ENCODE measurements at places on chromosomes 5 and 9. TPM values are rescaled to one million over a fixed set of nuclear protein-coding genes. Genes with fewer than 3 reads are reported as not detected.
A peak's percentile ranks its signal among the peaks of the same experiment; 100 is the strongest.

The ARID3C gene
- not detected for total RNA-seq

The FOXD1 gene
- 7.8 TPM for total RNA-seq

The IL3 gene
- total RNA-seq: not detected

The APC gene
- total RNA-seq: 47.6 TPM

The BTNL9 gene
- total RNA-seq: 5.0 TPM

The FRRS1L gene
- not detected for total RNA-seq

The PCDHB15 gene
- 1.1 TPM for total RNA-seq

The OR1J2 gene
- not detected for total RNA-seq

The SLC24A2 gene
- not detected for total RNA-seq

The TXNDC8 gene
- total RNA-seq: not detected

- peaks cover 91% of the 10 kb centered on the region for H3K27me3 ChIP-seq
- no peaks in the 10 kb centered on the region for H3K36me3 ChIP-seq
- DNase-seq: no peak
- no peak overlapping the region for H3K27ac ChIP-seq
Measured at GRCh38 chr9:89902450-89903140, 297.8 kb downstream of the GADD45G start.

DNA sequence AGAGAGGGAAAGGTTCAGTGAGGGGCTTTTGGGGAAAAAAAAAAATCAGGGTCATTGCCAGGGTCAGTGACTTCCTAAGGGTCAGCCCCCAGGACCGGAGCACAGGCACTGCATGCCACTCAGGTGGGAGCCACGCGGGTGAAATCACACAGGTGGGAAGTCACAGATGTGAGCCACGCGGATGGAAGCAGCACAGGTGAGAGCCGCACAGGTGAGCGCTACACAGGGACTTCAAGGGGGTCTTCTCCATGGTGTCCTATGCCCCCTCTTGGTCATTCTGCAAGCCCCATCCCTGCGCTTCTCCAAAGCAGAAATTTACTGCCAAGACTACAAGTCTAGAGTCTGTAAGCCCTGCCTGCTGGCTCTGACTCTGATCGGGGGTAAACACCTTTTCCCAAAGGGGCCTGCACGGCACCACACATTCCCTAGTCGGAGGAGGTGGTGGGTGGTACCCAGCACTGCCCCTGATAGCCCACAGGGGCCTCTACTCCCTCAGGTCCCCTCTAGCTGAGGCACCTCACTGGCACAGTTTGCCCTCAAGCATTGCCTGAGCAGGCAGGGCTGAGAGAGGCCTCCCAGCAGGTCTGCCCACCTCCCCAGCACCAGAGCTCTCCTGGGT lies 18.3 kb upstream of the OBP2B start:
- no peak overlapping the region for H3K4me3 ChIP-seq
- H3K36me3 ChIP-seq: no peaks in the 10 kb centered on the region
- no peak for DNase-seq
- no peaks in the 10 kb centered on the region for H3K4me1 ChIP-seq

- H3K36me3 ChIP-seq: no peaks in the 10 kb centered on the region
- H3K4me3 ChIP-seq: no peak overlapping the region
- H3K4me1 ChIP-seq: no peaks in the 10 kb centered on the region
Measured at GRCh38 chr9:110898358-110898757, 139.9 kb downstream of the LPAR1 start.

GRCh38 chr9:127485995-127486394 lies 34.7 kb downstream of the LRSAM1 start:
- H3K36me3 ChIP-seq: peaks cover 42% of the 10 kb centered on the region
- no peak overlapping the region for H3K27ac ChIP-seq
- no peak for DNase-seq
- no peak overlapping the region for H3K4me3 ChIP-seq

- H3K36me3 ChIP-seq: no peaks in the 10 kb centered on the region
- H3K27me3 ChIP-seq: no peaks in the 10 kb centered on the region
- H3K4me1 ChIP-seq: peaks cover 25% of the 10 kb centered on the region
- DNase-seq: no peak
- H3K4me3 ChIP-seq: no peak overlapping the region
Measured at GRCh38 chr5:125713109-125713805, 710.0 kb upstream of the GRAMD2B start.

- H3K27ac ChIP-seq: no peak overlapping the region
- no peaks in the 10 kb centered on the region for H3K4me1 ChIP-seq
- H3K27me3 ChIP-seq: peaks cover 59% of the 10 kb centered on the region
- no peaks in the 10 kb centered on the region for H3K36me3 ChIP-seq
- H3K4me3 ChIP-seq: no peak overlapping the region
Measured at GRCh38 chr5:31702712-31703111, 63.8 kb downstream of the PDZD2 start.

- H3K36me3 ChIP-seq: no peaks in the 10 kb centered on the region
- no peak overlapping the region for H3K27ac ChIP-seq
- H3K27me3 ChIP-seq: no peaks in the 10 kb centered on the region
- H3K4me3 ChIP-seq: no peak overlapping the region
Measured at GRCh38 chr9:134855900-134856377, 24.7 kb upstream of the FCN2 start.

GRCh38 chr5:9245071-9245470 lies 300.8 kb downstream of the SEMA5A start:
- H3K36me3 ChIP-seq: no peaks in the 10 kb centered on the region
- no peak for DNase-seq
- no peaks in the 10 kb centered on the region for H3K27me3 ChIP-seq
- H3K4me1 ChIP-seq: no peaks in the 10 kb centered on the region
- no peak overlapping the region for H3K4me3 ChIP-seq
- no peak overlapping the region for H3K27ac ChIP-seq

GRCh38 chr5:103511554-103511885 lies 51.1 kb downstream of the NUDT12 start:
- peaks cover 15% of the 10 kb centered on the region for H3K4me1 ChIP-seq
- no peak for DNase-seq
- peak overlapping the region; percentile 95 for H3K27ac ChIP-seq

DNA sequence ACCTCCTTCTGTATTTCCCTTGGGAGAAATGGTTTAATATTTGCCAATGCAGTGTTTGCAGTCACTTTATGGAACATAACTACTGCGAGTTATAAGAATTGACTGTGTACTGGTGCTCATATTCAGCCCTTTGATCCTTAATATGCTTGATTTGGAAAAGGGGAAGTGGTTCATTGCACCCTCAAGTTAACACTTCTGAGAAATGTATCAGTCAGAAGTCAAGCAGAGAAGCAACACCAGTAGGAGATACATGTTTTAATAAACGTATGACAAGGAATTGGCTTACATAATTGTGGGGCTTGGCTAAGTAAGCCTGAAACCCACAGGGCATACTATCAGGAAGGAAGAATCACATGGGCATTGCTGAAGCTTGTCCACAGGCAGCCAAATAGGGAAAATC lies 131.0 kb upstream of the SPRY4 start:
- H3K4me1 ChIP-seq: no peaks in the 10 kb centered on the region
- no peaks in the 10 kb centered on the region for H3K36me3 ChIP-seq
- no peak for DNase-seq
- H3K27ac ChIP-seq: no peak overlapping the region
- no peaks in the 10 kb centered on the region for H3K27me3 ChIP-seq

- H3K4me1 ChIP-seq: no peaks in the 10 kb centered on the region
- no peaks in the 10 kb centered on the region for H3K27me3 ChIP-seq
- DNase-seq: no peak
- no peak overlapping the region for H3K27ac ChIP-seq
- no peaks in the 10 kb centered on the region for H3K36me3 ChIP-seq
Measured at GRCh38 chr9:119881898-119882297, 512.7 kb upstream of the BRINP1 start.

DNA sequence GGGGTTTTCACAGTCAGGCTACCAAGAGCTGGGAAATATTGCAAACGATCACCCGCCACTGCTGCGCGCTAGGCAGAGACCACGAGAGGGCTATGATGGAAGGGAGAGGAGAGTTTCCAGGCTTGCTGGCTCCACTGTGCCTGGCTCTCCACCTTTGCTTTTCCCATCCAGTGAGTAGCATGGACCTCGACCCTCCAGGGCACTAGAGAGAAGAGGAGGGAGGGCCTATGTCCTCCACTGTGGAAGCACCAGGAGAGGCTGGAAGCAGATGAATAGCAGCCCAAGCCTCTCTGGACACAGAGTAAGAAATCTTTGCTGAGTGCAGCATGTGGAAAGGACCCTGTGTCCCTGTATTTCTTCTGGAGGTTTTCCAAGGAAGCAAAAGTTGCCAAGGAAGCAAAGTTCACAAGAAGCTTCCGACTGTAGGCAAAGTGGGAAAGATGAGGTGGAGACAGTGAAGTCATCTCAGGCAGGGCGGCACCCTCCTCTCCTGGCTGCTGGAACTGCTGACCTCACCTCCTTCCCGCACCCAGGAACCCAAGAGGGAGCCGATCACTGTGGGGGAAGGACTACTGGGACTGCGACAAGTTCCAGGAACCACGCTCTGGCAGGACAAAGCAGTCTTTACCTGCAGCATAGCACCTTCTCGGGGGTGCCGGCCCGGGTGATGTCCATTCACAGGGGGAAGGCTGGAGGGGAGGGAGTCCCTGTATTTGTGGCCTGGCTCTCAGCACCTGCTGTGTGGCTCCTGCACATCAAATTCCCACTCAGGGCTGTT lies 79.6 kb downstream of the CSNK1A1 start:
- H3K36me3 ChIP-seq: no peaks in the 10 kb centered on the region
- H3K4me1 ChIP-seq: peaks cover 9% of the 10 kb centered on the region
- H3K27ac ChIP-seq: no peak overlapping the region
- H3K27me3 ChIP-seq: no peaks in the 10 kb centered on the region
- H3K4me3 ChIP-seq: no peak overlapping the region

DNA sequence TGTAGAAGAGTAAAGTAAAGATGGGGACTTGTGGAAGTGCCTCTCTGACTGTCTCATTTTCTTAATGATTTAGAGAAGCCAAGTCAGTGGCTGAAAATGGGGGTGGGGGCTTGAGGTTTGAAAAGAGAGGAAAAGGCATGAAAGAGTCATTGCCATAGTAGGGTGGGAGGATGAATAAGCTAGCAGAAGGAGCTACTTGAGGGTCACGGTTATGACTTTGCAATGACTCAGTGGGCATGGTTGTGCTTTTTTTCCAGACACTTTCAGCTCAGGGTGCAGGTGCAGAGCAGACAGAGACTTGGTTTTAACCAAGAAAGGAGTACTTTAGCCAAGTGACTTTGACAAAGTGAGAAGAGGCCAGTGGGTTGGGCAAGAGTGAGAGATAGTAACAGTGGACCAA lies 117.8 kb downstream of the PTTG1 start:
- H3K36me3 ChIP-seq: no peaks in the 10 kb centered on the region
- H3K27ac ChIP-seq: no peak overlapping the region
- H3K27me3 ChIP-seq: no peaks in the 10 kb centered on the region
- H3K4me3 ChIP-seq: no peak overlapping the region

- no peak overlapping the region for H3K4me3 ChIP-seq
- H3K4me1 ChIP-seq: no peaks in the 10 kb centered on the region
- no peak for DNase-seq
- H3K27me3 ChIP-seq: no peaks in the 10 kb centered on the region
- no peak overlapping the region for H3K27ac ChIP-seq
- H3K36me3 ChIP-seq: no peaks in the 10 kb centered on the region
Measured at GRCh38 chr5:32865475-32865874, 154.4 kb downstream of the NPR3 start.

DNA sequence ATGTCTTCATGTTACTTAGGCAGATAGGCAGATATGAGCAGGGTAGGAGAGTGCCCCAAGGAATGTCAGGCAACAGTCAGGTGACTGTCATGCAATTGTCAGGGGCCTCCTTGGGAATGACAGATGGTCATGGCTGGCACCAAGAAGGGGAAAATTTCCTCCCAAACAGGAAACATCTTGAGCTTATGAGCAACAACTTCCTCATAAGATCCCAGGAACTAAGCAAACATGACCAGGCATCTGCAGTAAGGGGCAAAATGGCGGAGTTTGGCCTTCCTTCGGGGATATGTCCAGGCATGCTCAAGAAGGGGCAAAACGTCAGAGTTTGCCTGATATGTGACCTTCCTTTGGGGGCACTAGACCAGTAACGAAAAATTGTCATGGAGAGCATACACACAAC lies 591.8 kb downstream of the PDE4D start:
- peaks cover 15% of the 10 kb centered on the region for H3K4me1 ChIP-seq
- no peak for DNase-seq
- peaks cover 3% of the 10 kb centered on the region for H3K36me3 ChIP-seq
- no peaks in the 10 kb centered on the region for H3K27me3 ChIP-seq

DNA sequence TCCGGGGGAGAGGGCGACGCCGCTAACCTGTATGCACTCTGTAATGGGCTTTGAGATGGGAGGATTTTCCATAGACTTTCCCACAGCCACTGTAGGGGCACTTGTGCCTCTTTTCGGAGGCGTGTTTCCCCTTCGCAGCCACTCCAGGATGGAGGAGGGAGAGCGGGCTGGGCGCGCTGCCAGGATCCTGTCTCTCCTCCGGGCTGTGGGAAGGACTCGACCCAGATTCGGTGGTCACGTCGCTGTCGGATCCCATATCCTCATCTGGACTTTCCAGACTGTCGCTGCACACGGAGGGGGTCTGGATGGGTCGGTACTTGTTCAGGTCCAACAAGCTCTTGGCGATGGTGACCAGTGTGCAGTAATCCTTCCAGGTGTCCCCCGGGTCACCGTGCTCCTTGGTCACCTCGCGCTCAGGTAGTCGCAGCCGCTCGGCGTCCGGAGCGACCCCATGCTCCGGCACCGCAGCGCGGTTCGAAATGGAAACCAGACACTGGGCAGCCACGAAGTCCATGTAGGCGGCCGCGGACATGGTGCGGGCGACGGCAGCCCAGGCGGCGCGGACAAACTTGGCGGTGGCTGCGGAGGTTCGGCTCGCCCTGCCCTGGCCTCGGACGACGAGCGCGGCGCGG lies 1.5 kb downstream of the KLF9 start:
- peak overlapping the region; percentile 86 for H3K4me3 ChIP-seq
- no peaks in the 10 kb centered on the region for H3K27me3 ChIP-seq
- DNase-seq: peak; percentile 46
- H3K36me3 ChIP-seq: peaks cover 26% of the 10 kb centered on the region

DNA sequence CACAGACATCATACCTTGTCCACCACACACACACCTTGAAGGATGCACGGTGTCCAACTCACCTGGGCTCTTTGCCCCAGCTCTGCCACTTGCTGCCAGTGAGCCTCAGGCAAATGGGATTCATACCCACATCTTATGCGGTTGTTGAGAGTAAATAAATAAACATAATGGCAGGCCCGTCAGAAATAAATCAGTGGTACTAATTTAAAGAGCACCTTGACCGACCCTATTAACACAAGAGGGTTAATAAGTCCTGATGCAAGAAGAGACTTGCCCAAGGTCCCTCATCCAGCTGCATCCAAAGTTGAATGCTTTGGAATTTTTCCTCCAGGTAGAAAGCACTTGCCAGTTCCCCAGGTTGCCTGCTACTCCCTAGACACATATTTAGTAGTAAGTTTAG lies 11.6 kb upstream of the AKNA start:
- no peak for DNase-seq
- peaks cover 19% of the 10 kb centered on the region for H3K36me3 ChIP-seq
- no peaks in the 10 kb centered on the region for H3K4me1 ChIP-seq
- H3K27ac ChIP-seq: no peak overlapping the region
- H3K4me3 ChIP-seq: no peak overlapping the region

All from Calu3 (cell line).